Anterior cingulate cortex (tissue), 58 donors: ENCODE measurements at places on chromosomes 12 and 14.

DNA sequence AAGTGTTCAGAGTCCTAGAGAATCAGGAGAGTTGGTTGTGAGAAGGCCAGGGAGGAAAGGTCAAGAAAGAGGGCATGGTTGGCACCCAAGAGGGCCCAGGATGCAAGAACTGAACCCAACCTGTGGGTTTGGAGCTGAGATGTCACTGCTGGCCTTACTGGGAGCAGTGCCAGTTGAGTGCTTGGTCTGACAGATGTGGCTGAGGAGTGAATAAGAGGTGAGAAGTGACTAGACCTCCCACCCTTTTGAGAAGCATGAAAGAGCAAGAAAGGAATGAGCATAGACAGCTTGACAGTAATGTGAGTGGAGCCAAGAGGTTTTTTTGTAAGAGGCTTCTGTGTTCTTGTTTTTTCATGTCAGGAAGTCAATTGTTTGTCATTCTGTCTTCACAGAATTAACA lies 95.3 kb downstream of the FGD4 start:
- DNase-seq, result no peak

DNA sequence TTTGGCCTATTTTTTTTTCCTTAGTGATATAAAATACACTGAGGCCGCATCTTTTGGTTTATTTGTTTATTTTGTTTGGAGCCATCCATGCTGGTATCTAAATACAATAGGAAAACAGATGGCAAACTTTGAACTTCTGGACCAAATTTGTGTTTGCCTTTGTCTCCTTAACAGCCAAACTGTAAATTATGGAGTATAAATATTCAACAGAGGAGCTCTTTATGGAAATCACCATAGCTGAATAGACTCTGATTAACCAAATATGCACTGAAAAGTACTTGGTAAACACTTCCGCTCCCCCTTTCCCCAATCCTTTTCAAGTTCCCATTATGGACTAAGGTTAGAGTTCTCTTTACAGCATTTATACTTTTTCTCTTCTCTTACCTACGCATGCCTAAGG lies 80.5 kb downstream of the TESC start:
- DNase-seq, result no peak

DNA sequence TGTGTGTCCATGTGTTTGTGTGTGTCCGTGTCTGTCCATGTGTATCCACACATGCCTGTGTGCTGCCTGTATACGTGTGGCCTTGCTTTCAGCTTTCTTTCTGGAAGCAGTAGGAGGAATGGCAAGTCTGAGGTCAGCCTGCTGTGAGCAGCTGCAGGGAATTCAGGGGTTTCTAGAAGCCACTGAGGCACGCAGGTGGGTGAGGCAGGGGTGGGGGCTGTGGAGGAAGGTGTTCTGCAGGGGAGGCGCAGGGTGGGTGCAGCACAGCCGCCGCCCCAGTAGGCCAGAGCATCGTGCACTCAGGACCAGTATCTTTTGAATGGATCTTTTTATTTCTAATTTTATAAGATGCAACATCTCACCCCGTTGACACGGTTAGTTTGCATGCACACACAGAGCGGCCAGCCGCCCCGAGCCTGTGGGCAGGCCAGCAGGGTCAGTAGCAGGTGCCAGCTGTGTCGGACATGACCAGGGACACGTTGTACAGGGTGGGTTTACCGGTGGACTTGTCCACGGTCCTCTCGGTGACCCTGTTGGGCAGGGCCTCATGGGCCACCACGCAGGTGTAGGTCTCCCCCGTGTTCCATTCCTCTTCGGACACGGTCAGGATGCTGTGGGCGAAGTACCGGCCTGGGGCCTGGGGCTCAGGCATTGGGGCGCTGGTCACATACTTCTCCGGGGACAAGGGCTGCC lies 327.7 kb downstream of the TMEM121 start:
- DNase-seq, result no peak

DNA sequence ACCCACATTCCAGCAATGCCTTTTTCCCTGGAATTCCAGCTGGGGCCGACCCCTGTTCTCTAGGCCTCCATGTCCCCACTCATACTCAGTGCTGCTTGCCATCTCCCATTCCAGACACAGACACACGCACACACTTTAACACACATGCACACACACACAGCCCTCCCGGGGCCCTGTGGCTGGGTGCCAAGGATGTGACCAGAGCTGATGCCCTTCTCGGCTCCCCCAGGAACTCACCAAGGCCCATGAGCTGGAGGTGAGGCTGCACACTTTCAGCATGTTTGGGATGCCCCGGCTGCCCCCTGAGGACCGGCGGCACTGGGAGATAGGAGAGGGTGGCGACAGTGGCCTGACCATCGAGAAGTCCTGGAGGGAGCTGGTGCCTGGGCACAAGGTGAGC lies 4.3 kb downstream of the PLEKHG6 start:
- no peak for DNase-seq

- DNase-seq, result no peak
Measured at GRCh38 chr12:42756841-42757623, 167.5 kb upstream of the PRICKLE1 start.

DNA sequence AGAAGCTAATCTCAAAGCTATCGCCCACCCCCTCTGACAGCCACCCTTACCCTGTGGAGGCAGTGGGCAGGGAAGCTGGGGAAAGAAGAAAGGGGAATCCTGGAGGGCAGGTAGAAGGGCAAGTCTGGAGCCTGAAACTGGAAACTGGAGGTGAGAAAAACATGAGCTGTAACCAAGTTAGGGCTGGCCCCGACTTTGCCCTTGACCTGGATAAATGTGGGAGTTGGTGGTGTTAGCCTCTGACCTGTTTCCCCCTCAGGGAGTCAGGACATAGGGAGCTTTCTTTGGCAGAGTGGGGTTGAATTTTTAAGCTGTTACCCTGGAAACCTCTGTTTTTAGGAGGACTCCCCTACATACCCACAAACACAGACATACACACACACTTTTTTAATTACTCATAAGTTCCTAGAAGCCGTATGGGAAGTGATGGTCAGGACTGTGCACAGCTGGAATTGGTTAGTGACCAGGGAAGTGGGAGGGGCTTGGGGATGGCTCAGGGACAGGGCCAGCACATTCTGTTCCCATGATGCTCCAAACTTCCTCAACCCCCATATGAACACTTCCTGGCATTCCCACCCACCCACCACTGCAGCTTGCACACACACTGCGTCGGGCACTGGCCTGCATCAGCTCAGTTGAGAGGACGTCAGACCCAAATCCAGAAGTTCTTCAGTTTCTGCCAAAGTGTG lies 5.0 kb upstream of the MMP19 start:
- DNase-seq, result peak; percentile 20

GRCh38 chr14:50335989-50336824 lies 24.1 kb downstream of the DMAC2L start:
- DNase-seq, result peak; percentile 47

GRCh38 chr12:57454566-57455373 lies at the start of gene INHBE:
Gene INHBE (plus strand): TSS chr12:57455307. CDS start chr12:57455537, 230 bp downstream.
- no peak for DNase-seq

GRCh38 chr12:64028541-64028940 lies 184.0 kb downstream of the SRGAP1 start:
- DNase-seq, result no peak

GRCh38 chr14:51058382-51058781 lies 36.5 kb downstream of the TRIM9 start:
- DNase-seq, result no peak

DNA sequence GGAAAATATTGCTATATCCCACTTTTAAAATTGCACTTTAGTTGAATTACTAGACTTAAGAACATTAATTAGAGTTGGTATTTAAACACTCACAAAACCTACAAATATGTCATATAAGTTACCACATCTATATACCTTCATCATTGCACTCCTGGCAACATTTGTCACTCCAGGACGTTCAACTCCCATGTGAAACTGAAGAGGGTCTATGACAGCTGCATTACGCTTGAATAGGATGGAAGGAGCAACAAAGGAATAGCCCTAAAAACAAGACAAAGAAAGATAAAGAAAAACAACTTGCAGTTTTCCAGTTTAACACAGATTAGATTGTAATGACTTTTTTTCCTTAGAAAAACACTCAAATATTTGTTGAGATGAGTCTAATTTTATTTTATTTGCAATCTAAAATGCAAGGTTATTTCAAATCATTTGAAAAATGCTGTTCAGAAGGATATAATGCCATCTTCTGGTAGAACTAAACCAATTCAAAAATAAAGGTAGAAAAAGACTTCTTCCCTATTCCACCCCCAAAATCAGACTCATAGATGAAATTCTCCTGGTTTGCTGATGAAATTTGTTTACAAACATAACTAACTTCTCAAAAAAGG lies 84.3 kb upstream of the TTC7B start:
- DNase-seq, result no peak

DNA sequence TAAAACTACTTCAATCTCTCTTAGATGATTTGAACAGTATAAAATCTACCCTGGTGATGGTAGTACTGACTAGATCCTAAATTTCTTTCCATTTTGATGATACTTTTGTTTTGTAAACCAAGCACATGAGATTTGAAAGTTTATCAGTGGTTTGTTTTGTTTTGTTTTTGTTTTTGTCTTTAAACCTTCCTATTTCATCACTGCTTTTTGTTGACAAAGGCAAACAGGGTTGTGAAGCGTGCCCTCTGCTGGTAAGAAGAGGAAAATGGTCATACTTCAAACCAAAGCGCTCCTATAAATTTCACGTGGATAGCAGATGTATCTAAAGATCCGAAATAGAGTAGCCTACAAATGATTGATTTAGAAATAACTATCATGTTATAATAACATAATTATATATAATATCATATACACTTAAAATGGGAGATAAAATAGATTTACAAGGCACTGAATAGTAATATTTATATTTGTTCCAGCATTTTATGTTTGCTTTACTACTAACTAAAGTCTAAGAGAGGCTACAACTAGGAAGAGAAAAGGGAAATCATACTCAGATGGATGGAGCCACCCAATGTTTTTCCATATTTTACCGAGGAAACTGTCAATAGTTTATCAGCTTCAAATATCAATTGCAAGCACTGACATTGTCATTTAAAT lies 254.0 kb upstream of the USP15 start:
- no peak for DNase-seq

DNA sequence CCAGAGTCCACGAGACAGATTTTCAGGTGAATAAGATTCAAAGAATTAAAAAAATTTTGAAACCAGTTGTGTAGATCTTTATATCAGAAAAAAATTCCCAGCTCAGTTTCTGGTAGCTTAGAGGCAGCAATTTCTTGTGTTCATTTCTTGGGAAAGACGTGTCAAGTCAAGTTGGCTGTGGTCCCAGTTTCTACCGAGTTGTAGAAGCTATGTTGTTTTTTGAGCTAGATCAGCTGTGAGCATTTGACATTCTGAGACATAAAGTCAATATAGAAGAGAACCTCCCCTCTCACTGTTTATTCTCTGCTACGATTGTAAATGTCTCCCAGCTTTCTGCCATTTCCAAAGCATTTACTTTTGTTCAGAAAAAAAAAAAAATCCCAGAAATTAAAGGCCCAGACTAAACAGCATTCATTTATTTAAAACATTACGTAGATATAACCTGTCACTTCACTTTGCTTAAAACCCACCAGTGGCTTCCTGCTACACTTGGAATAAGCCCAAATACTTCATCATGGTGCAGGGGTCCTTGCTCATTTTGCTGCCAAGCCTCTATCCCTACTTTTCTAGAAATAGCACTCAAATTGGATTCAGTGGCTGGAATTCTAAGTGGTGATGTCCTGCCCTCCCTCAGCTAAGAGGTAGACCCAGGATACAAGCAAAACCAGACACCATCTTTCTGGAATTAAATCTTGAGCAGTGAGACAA lies 20.6 kb upstream of the PYGL start:
- DNase-seq, result peak; percentile 26

DNA sequence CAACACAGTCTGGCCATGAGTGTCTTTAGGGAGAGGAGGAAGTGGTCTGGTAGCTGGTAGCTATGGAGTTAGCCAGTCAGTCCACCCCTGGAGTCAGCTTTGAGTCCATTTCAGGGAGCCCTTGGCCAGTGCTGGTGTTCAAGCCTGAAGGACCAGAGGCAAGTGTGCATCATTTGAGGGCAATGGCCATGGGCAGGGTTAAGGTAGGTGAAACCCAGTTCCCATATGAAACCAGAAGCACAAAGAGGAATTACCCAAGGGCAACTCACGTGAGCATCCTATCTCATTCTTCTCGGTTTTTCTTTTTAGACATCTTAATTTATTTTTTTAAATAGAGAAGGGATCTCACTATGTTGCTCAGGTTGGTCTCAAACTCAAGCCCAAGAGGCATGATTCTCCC lies 61.3 kb upstream of the ACTN1 start:
- no peak for DNase-seq

DNA sequence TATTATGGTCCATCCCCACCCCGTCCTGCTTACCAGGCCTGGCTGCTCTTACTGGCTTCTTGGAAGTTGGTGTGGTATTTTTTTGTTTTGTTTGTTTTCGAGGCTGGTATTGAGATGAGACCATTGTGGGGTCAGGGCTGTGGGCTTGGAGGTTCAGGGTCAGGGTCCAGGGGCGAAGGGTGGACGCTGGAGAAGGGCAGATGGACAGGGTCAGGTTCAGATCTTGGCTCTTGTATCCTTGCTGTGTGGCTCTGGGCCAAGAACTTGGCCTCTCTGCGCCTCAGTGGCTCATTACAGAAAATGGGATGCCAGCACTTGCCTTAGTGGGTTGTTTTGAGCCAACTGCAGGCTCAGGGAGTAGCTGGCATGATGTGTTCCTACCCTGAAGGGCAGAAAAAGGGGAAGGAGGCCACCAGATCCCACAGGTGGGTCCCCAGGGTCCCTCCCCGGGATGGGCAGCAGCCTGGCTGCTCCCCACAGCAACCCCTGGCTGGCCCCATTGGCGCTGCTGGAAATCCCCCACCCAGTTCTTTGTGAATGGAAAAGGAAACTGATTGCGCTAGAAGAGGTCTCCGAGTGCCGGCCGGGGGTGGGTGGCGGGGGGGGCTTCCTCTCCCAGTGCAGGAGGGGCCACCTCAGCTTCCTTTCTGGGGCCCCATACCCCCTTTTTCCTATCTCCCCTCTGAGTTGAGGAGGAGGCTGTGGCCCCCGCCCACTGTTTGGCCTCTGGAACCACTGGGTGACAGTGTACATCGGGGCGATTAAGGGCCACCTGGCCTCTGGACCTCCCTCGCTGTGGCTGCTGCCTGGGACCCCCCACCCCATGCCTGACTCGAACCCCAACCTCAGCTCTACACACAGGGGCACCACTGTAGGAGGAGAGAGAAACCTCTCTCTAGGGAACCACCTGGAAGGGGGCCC lies 25.0 kb downstream of the SH2B3 start:
- DNase-seq, result no peak

DNA sequence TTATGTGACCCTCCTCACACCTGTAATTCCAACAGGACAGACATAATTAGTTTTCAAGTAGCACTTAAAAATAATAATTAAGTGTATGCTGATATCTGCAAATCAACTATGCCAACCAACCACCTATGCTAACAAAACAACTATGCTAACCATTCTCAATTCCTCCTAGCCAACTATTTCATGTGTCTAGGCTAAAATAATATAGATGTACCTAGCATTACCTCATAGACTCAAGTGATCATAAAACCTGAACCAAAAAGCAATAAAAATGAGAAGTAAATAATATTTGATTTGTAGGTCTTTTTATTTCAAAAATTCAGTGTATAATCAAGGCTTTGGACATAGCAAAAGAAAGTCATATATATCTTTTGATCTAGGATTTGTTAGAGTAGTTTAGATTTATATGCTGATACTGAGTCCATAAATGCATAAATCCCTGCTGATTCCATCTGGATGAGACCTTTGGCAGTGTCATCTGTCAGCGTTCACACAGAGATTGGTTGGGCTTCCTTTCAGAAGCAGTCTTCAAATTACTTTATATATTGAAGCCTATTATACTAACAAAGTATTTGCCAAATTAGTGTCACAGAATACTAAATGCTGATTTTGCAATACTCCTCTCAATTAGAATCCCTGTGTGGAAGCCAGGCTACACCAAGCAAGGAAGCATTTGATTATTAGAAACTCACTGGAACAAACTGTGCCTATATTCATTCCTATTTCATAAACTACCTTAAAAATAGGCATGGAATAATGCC lies 101.4 kb upstream of the PPM1H start:
- no peak for DNase-seq

- DNase-seq, result no peak
Measured at GRCh38 chr14:96806836-96807235, 9.7 kb downstream of the VRK1 start.
